ENCODE measurements at places on chromosomes 3 and 15.

- no peak for DNase-seq
Measured at GRCh38 chr3:49668861-49669260, 5.3 kb upstream of the APEH start.

GRCh38 chr3:186339180-186339918 lies 22.7 kb downstream of the DGKG start:
- DNase-seq: no peak

DNA sequence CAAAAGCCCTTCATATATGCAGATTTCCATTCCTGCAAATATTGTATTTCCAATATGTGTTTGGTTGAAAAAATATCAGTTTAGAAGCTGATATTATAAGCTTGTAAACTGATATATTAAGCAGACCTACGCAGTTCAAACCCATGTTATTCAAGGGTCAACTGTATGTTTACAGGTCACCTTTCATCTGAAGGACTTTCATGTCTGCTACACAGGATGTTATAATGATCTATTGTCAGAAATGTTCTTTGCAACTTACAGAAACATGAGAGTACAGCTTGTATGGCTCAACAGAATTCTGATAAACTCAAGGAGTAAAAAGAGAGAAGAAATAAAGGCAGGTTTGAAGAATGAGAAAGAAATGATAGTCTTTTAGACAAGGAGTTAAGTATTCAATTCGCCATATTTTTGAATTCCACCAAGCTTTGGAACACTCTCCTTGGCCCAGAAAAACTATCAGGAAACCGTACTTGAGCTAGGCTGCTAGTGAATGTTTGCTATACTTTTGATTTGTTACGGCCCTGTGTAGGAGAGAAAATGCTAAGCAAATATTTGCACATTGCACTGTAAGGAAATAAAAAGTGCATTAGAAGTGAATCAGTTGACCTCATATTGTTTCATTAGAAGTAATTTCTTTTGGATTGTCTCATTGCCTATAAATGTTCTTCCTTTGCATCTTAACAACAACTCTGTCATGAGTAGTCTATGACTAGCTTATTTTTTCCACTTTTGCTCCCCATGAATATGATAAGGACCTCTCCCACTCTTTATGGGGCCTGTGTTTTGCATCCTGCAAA lies 81.2 kb downstream of the NEK11 start:
- no peak for DNase-seq

DNA sequence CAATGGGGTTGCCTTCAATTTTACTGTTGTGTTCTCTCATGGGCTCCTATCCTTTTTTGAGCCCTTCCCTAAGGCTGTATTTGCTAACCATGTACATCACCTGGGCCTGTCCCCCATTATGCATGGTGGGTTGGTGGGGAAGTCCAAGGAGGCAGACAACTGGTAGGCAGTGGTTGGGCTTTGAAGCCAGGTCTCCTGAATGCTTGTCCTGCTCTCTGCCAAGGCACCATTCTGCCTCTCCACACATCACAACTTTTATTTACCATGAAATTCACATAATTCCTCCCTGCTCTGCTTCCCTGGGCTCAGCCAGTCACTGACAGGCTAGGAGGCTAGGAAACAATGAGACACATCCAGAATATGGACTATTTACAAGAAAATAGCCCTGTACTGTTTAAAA lies 41.0 kb upstream of the COPB2 start:
- DNase-seq: no peak

DNA sequence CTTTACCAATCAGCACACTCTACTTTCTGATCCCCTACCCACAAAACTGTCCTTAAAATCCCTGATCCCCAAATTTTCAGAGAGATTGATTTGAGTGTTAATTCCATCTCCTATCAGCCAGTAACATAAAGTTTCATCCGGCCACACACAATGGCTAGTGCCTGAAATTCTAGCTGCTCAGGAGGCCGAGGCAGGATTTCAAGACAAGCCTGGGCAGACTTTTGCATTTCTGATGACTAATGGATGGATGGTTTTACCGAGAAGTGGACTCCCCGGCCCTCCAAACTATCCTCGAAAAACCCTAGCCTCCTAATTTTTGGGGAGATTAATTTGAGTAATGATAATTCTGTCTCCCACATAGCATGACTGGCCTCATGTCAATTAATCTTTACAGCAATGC lies 269.8 kb upstream of the POU1F1 start:
- DNase-seq: no peak

DNA sequence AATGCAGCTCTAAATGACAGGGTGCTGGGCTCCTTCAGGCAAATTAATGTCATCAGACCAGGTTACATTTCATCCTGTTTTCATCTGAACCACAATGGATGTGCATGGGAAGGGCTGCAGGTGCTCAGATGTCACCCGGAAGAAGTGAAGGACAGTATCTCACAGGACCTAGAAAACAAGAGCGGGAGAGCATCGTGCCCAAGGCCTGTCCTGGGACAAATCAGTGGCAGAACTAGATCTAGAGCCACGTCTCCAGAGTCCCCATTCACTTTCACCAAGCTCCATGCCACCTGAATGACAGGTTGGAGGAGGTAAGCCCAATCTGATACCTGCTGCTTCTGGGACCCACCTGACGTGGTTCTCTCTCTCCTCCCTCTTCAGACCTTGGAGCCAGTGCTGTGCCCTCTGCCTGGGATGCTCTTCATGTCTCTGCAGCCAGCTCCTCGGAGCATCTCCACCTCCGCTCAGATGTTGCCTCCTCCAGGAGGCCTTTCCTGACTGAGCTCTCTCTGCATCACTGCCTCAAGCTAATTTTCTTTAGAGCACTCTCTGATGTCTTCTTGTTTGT lies 77.3 kb downstream of the CPN2 start:
- no peak for DNase-seq

- no peak for DNase-seq
Measured at GRCh38 chr3:171888466-171888865, 45.3 kb downstream of the TMEM212 start.

- no peak for DNase-seq
Measured at GRCh38 chr3:46928282-46928681, 48.3 kb downstream of the CCDC12 start.

GRCh38 chr3:47425383-47425778 lies 44.6 kb downstream of the PTPN23 start:
- no peak for DNase-seq

Data from left ventricle myocardium superior (tissue), 1 donor.